Fibroblast of skin of right quadriceps (primary cell): ENCODE measurements at places on chromosomes 5 and 9.
A peak's percentile ranks its signal among the peaks of the same experiment; 100 is the strongest.

- no peak for DNase-seq
Observed at GRCh38 chr5:181198905-181199519, 6.0 kb downstream of the TRIM7 start.

- peak; percentile 6 for DNase-seq
Observed at GRCh38 chr9:15349892-15350761, 43.1 kb upstream of the TTC39B start.

GRCh38 chr5:27216367-27216950, 178.1 kb upstream of the CDH9 start:
- peak; percentile 45 for DNase-seq

- no peak for DNase-seq
Observed at GRCh38 chr5:151703227-151703626, 16.5 kb upstream of the SPARC start.

GRCh38 chr9:20355022-20355421, 267.3 kb downstream of the MLLT3 start:
- peak; percentile 92 for DNase-seq

- no peak for DNase-seq
Observed at GRCh38 chr5:82975812-82976211, 101.4 kb downstream of the TMEM167A start.

GRCh38 chr5:55671975-55672374, 40.1 kb downstream of the SLC38A9 start:
- DNase-seq: no peak

DNA sequence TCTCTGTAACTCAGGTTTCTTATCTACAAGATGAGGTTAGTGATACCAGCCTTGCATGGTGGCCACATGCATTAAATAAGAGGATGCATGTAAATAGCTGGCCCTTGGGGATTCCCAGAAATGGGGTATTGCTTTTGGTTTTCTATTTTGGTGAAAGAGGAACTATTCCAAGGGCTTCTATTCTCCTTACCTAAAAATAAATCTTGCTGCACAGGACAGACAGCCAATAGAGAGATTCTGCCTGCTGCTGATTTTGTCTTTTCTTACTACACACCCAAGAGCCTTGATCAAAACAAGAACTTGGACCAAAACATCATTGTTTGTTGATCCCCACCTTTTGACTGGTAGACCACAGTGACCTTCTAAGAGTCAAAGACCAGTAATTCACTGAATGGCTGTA, 161.8 kb downstream of the PJA2 start:
- DNase-seq: no peak

DNA sequence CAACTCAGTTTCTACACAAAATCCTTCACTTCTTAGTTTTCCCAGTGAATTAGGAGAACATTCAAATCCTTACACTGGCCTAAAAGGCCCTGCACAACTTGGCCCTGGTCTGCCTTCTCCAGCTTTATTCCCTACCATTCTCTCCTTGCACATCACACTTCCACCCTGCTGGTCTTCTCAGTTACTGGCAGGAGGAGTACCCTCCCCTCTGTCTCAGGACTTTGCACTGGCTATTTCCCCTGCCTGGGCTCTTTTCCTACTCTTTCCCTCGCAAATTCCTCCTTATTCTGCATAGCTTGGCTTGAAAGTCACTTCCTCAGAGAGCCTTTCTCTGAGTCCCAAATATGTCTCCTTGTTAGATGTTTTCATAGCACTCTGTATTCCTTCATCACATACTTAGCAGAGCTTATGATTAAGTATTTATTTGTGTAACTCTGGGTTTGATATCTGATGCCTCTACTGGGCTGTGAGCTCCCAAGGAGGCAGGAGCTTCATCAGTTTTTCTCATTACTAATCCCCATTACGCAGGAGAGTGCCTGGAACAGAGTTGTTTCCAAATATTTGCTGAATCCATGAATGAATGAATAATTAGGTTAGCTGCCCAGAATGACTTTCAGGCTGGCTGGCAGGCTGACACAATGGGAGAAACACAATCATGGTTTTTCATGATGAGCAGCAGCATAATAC, 159.8 kb upstream of the KLF9 start:
- peak; percentile 77 for DNase-seq

DNA sequence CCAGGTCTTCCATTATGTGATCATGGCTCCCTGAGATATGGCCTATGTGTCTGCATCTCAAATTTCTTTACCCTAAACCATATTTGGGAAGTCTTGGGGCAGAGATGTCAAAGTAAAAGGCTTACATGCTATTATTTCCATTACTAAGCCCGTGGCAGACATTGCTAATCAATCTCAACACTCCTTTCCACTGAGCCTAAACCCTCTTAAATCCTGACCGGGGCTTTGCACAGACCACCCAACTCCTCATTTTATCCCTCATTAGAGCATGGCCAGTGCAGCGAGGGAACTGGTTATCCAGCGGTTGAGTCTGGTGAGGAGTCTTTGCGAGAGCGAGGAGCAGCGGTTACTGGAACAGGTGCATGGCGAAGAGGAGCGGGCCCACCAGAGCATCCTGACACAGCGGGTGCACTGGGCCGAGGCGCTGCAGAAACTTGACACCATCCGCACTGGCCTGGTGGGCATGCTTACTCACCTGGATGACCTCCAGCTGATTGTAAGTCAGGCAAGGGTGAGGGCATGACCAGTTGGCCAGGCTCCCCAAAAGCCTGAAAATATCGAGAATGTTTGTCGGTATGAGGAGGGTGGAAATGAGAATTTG, 11.0 kb downstream of the BSPRY start:
- no peak for DNase-seq

- no peak for DNase-seq
Observed at GRCh38 chr5:116980581-116980980, 406.0 kb upstream of the SEMA6A start.

DNA sequence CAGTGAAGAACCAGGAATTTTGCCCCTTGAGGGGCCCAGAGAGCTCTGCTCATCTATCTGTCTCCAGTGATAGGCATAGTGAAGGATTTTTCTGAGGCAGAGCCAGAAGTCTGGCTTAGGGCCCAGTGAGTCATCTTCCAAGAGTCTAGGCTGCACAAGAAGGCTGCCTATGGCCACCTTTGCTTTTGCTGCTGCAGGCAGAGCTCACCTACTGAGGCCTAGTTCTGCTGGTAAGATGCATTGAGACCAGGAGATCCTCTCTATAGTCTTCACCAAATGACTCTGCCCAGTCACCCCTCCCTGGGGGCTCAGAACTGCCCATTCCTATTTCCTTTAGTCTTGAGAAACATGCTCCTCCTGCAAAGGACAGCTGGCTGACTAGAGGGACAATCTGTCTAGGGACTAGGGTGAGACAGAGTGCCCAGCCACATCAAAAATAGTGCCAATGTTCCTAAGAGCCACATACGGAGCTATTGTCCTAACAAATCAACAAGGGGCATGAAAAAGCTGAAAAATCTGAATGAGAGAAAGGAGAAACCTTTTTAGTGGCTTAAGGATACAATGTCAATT, 40.3 kb upstream of the CDKN2AIPNL start:
- peak; percentile 87 for DNase-seq

- peak; percentile 44 for DNase-seq
Observed at GRCh38 chr5:126808521-126808988, 31.6 kb downstream of the LMNB1 start.

GRCh38 chr9:19116107-19116790, 11.0 kb downstream of the PLIN2 start:
- peak; percentile 62 for DNase-seq

- DNase-seq: peak; percentile 87
Observed at GRCh38 chr9:87270221-87270847, 227.3 kb upstream of the DAPK1 start.

- DNase-seq: peak; percentile 86
Observed at GRCh38 chr5:37850226-37850865, 10.5 kb upstream of the GDNF start.

DNA sequence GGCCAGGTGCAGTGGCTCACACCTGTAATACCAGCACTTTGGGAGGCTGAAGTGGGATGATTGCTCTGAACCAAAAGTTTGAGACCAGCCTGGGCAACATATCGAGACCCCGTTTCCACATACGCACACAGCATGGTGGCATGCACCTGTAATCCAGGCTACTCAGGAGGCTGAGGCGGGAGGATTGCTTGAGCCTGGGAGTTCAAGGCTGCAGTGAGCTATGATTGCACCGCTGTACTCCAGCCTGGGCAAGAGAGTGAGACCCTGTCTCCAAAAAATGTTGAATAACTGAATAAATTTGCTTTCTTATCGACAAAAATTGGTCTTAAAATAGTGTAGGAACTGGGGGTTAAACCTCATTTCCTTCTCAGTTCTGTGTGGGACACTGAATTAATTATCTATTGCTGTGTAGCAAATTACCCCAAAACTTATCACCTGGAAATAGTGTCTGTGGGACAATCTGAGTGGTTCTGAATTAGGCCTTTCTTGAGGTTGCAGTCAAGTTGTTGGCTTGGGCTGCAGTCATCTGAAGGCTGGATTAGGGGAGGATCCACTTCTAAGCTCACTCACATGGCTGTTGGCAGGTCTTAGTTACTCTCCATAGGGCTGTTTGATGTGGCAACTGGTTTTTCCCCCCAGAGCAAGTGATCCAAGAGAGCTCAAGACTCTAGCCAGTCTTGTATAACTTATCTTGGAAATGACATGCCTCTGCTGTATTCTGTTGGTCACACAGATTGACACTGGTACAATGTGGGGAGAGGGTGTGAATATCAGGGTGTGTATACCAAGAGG, 2.0 kb downstream of the SNX30 start:
- DNase-seq: no peak
